ENCODE measurements at places on chromosomes 11 and 22.

DNA sequence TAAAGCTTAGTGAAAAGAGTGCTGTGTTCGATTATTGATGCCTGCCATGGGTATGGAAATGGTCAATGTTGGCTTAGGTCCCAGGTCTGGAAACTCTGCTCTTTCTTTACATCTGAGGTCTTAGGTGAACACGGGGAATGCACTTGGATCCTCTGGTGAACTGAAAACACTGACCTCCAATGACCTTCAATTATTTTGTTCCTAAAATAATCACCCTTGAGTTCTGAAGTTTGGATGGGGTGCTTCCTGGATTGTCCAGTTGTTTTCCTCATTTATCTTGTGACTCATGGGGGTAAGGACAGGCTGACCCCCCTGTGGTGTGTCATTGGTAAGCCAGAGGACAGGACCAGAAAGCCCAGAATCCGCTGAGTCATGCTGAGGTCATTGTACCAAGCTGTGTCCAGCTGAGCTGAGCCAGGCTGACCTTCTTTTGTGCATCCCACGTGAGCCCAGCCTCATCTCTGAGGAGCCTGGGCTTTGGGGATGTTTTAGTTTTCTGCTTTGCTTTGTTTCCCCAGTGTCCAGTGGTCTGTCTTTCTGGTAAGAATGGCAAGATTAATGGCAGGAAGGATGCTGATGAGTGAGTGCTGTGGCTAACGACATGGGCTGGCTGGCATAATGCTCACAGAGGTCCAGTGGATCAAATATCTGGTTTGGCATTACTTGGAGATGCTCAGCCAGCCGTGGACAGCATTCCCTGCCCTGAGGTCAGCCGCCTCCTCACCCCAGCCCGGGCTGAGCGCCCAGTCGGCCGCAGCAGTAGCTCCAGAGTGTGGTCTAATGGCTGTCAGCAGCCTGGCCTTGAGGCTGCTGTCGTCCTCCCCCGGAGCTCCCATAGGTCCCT is 35.6 kb downstream of the AMPD3 start:
- DNase-seq: peak; percentile 99

DNA sequence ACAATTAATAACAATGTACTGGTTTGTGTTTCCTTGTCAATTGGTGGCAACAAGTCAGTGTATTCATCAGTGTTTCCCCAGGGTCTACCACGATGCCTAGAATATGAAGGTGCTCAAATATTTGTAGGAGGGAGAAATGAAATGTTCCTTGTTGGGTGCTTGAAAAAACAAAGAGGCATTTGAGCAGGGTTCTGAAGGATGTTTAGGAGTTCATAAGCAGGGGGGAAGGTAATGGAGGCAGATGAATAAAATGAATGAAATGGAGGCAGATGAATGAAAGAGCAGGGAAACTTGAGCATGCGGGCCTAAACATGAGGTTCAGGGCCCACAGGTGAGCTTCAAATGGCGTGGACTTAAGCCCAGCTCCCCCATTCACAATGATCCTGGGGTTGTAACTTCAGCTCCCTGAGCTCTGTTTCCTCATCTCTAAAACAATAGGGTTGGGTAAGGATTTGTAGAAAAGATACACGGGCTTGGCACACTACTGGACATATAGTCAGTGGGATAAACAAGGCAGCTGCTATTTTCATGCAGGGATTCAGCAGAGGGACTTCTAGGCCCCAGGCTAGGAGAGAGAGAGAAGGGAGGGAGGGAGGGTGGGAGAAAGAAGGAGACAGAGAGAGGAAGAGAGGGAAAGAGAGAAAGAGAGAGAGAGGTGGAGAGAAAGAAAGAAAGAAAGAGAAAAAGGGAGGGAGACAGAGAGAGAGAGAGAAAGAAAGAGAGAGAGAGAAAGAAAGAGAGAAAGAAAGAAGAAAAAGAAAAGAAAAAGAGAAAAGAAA is 73.7 kb downstream of the MN1 start:
- no peak for DNase-seq

DNA sequence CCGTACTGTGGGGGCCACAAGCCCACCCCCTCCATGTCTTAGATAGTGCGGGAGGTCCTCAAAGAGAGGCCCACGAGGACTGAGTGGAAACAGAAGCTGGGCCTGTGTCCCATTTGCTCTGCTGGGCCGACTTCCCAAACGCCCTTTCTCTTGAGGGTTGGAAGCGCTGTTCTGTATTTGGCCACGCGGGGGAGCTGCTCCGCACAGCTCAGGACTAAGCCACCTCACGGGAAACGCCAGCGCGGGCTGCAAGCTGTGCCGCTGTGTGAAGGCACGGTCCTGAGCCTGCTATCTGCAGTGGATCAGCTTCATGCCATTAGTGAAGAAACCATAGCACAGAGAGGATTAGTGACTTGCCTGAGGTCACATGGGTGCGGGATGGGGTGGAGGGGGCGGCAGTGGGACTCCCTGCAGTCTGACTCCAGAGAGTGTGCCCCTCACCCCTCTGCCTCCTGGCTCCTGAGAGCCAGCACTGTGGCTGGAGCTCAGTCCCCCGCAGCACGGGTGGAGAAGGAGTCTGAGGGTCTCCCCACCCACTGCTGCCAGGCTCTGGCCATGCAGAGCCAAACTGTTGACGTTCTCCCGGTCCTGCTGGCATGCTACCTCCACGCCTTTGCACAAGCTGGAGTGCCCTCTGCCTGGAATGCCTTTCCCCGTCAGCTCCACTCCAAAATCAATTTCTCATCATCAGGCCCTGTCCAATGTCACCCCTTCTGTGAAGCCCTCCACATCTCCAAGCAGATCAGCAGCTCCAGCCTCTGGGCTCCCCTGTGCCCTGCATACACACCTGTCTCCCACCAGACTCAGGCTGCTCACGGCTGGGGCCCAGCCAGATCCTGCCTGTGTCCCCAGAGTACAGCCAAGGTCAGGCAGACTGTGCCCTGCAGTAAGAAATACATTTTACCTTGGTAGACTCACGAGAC is 51.5 kb upstream of the LRRC32 start:
- peak; percentile 78 for DNase-seq

GRCh38 chr22:19843107-19843856 is 11.4 kb downstream of the GNB1L start:
- no peak for DNase-seq

DNA sequence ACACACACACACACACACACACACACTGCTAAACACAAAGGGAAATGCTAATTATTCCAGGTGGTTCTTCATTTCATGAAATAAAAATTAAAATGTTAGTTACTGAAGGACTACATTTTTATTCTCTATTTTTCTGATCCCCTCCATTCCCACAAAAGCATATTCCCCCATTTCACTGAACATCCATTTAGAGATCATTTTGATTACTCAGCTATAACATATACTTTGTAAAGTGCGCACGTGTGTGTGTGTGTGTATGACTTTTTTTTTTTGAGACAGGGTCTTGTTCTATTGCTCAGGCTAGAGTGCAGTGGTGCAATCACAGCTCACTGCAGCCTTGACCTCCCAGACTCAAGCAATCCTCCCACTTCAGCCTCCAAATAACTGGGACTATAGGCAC is 42.6 kb downstream of the SLC35F2 start:
- no peak for DNase-seq

- DNase-seq: peak; percentile 5
Measured at GRCh38 chr11:59891781-59892181, 13.2 kb downstream of the OOSP3 start.

GRCh38 chr11:68962527-68963250 is 18.1 kb downstream of the MRGPRD start:
- no peak for DNase-seq

GRCh38 chr11:104148706-104149105 is 15.2 kb downstream of the PDGFD start:
- DNase-seq: no peak

DNA sequence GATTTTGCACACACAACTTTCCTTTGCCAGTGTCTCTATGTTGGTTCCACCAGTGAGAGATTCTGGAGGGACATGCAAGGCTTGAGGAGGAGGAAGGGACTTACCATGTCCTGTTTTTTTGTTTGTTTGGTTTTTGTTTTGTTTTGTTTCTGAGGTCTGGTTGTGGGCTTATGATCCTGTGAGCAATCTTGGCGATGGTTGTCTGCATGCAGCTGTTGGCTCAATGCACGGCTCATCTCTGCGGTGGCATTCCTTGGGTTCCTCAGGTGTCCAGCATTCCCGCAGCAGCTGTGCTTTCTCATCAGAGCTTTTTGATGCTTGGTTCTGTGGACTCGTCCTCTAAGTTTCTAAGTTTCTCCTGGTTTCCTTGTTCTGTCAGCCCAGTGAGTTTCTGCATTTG is 4.8 kb upstream of the NNMT start:
- peak; percentile 41 for DNase-seq

Data from EL (cell line).